ENCODE measurements at places on chromosomes 7 and 10. TPM values are rescaled to one million over a fixed set of nuclear protein-coding genes. Genes with fewer than 3 reads are reported as not detected.

The WNT2 gene
- not detected for total RNA-seq

The C7orf57 gene
- total RNA-seq, result 0.82 TPM

The NPC1L1 gene
- 0.10 TPM for total RNA-seq

The MMP21 gene
- 0.30 TPM for total RNA-seq

The SLC39A12 gene
- total RNA-seq, result not detected

The PLAC9 gene
- total RNA-seq, result not detected

The TMEM225B gene
- 1.0 TPM for total RNA-seq

The HOXA5 gene
- 0.18 TPM for total RNA-seq

The CYP51A1 gene
- 18.5 TPM for total RNA-seq

The VIPR2 gene
- not detected for total RNA-seq

The SPDYE9 gene
- not detected for total RNA-seq

The H2BK1 gene
- total RNA-seq, result 3.1 TPM

- DNase-seq, result no peak
Measured at GRCh38 chr10:44245601-44245938, 139.3 kb downstream of the CXCL12 start.

- DNase-seq, result no peak
Measured at GRCh38 chr10:113433711-113434110, 119.1 kb upstream of the HABP2 start.

- DNase-seq, result no peak
Measured at GRCh38 chr7:2106924-2107323, 125.8 kb downstream of the MAD1L1 start.

GRCh38 chr10:116752969-116753665 lies 10.8 kb upstream of the HSPA12A start:
- no peak for DNase-seq

- no peak for DNase-seq
Measured at GRCh38 chr10:77457721-77458120, 179.9 kb downstream of the KCNMA1 start.

DNA sequence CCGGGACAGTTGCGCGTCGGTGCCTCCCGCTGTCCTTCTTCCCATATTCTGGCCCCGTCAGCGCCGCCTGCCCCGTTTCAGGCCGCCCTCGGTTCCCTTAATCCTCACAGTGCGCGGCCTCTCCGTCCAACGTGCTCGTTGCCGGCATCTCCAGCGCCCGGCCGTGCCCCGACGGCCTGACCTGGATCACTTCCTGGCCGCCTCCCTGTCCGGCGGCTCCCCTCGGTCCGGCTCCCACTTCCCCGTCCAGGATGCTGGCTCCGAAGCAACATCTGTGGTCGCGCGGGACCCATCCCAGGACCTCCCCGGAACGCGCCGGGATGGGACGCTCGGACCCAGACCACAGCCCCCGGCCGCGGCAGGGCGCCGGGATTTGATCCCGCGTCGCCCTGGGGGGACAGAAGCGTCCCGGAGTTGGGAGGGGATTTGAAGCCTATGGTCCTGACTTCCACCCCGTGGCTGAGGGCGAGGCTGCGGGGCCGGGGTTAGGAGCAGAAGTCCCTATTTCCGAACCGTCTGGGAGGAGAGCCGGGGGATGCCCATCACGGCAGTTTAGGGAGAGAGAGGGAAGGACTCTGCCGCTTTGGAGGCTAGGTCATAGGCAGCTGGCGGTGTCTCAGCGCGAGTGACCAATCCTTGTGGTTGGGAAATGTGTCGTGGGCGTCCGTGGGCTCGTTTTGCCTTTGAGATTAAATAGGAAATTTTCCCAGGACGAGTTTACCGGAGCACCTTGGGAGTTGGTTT lies 53.8 kb downstream of the KCTD7 start:
- DNase-seq, result no peak

DNA sequence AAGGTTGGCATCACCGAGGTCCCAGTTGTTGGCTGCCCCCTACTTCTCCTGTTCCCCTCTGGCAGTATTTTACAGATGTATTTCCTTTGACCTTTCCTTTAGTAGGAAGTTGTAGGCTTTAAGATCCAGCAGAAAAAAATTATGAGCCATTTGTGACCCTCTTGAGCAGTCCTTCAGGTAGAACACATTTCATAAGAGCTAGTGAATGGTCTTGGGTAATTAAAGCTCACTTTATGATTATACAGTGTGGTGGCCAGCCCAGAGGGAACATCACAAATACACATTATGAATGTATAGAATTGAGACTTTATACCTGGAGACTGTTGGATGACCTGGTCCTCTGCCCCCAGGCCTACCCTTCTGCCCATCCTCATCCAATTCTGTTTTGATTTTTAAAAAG lies 57.0 kb downstream of the KAT6B start:
- no peak for DNase-seq

GRCh38 chr7:15820319-15820718 lies 133.8 kb upstream of the MEOX2 start:
- no peak for DNase-seq

DNA sequence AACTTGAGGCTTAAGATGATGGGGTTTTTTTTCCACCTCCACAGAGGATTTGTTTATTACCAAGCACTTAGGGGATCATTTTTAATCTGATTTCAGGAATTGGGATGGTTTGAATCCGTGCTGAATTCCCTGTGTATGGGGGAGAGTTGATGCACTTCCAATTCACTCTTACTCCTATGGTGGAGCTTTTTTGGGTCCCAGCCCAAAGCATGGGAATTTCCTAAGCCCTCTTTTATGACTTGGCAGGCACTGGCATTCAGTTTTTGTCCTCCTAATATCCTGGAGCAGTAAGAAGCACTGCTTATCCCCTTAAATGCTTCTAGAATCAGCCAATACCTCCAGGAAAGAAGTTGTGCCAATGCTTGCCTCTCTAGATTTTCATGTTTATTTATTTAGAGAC lies 78.7 kb downstream of the HYCC1 start:
- no peak for DNase-seq

GRCh38 chr7:70416986-70417655 lies 714.8 kb upstream of the GALNT17 start:
- DNase-seq, result no peak

DNA sequence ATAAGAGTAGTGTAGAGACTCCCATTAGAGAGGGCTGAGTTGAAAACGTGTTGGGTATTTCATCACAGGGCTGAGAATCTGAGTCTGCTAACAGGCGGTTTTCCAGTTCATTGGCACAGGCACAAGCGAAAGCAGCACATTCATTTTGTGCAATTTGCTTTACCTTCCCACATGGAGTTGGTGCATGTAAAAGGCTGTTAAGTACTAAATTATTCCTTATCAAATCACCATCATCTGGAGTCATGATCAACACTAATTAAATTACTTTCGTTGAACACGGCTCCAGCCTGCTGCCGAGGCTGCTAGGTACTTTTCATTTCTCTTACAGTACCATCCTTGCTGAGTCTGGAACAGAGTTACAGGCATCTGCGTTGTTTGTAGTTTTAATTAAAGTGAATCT lies 43.8 kb downstream of the ETV1 start:
- DNase-seq, result no peak

GRCh38 chr10:121590772-121591171 lies 7.5 kb downstream of the FGFR2 start:
- DNase-seq, result no peak

DNA sequence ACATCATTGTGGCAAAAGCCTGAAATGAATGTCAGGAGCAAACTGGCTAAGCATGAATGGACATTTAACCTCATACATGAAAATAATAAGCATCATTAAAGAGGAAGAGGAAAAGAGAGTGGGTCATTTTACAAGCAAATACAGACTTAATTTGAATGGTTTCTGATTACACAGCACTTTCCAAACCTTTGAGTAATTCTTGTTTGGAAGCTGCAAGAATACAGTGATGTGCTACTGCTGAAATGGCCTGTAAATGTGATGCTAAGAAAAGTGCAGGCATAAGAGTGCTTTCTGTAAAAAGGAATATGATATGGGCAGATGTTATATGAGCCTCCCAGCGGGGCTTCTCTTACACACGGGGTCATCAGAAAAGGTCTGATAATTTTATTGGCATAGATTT lies 30.2 kb downstream of the TAS2R16 start:
- DNase-seq, result no peak

- no peak for DNase-seq
Measured at GRCh38 chr10:102777711-102778453, 34.1 kb downstream of the WBP1L start.

GRCh38 chr10:51706225-51706624 lies 6.8 kb upstream of the CSTF2T start:
- no peak for DNase-seq

GRCh38 chr10:8049865-8050555 lies 4.5 kb upstream of the GATA3 start:
- DNase-seq, result peak; percentile 19

- no peak for DNase-seq
Measured at GRCh38 chr7:43609097-43609496, 26.2 kb downstream of the STK17A start.

DNA sequence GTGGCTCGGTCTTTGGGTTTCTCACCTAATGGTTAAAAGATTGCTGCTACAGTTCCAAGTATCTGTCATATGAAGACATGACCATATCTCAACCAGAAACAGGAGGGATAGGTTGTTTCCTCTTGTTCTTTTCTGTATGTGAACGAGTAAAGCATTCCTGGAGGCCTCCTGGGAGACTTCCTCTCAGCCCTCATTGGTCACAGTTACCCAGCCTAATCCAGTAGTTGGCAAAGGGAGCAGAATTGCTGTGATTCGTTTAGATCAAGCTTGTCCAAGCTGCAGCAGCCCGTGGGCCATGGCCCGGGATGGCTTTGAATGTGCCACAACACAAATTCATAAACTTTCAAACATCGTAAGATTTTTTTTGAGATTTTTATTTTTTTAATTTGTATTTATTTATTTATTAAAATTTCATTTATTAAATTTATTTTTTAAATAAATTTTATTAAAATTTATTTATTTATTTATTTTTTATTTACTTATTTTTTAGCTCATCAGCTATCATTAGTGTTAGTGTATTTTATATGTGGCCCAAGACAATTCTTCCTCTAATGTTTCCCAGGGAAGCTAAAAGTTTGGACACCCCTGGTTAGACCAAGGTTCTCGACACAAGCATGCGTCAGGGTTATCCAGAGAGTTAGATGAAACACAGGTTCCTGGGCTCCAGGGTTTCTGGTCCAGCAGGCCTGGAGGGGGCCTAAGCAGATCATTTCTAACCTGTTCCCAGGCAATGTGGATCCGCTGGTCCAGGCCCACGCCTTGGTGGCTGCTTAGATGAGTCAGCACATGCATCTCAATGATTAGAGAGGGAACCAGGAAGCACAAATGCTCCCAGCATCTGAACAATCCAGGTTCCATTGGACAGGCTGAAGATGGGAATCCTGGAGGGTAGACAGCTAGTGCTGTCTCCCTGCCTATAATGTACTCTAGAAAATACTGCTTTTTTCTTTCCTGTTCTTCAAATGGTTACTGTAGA lies 25.6 kb downstream of the CDC123 start:
- DNase-seq, result no peak

DNA sequence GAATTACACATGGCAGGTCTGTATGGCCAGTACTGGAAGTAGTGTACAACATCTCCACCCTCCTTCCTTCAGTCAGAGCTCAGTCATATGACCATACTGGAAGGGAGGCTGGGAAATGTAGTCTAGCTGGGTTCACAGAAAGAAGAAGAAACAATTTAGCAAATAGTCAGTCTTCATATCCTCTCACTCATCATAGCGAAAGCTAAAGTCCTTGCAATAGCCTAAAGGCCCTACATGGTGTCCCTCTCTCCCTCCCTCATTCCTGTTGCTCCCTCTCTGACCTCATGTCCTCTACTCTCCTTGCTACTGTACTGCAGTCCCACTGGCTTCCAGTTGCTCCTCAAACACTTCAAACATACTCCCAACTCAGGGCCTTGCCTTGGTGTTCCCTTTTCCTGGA lies 4.3 kb upstream of the CALU start:
- no peak for DNase-seq

GRCh38 chr10:10923029-10923651 lies 94.5 kb upstream of the CELF2 start:
- DNase-seq, result no peak

GRCh38 chr10:46284286-46285229 lies 2.2 kb upstream of the ANTXRL start:
- peak; percentile 63 for DNase-seq

- DNase-seq, result no peak
Measured at GRCh38 chr7:81410471-81411117, 359.3 kb downstream of the HGF start.

DNA sequence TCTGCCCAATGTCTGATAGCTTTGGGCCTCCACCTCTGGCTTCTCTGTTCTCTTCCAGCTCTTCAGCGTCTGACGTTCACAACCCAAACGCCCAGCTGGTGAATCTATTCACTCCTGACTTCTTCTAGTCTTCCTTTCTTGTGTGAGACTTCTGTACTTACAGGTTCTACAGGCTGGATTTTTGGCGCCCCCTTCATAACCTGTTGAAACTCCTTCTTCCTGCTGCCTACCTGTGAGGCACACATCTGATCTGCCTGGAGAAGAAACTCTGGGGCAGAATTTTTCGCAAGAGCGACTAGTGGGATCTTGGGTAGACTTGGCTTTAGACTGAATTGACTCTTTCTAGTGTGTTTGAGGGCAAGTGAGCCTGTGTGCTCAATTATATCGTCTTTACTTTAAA lies 249.3 kb downstream of the REEP3 start:
- no peak for DNase-seq

- no peak for DNase-seq
Measured at GRCh38 chr10:47164126-47164799, 135.7 kb upstream of the GDF10 start.

GRCh38 chr7:150631866-150632864 lies at the start of gene GIMAP6:
GIMAP6 (minus strand) TSS chr7:150632385; CDS start chr7:150630142, 2,243 bp downstream.
- DNase-seq, result peak; percentile 29

Measured in T-cell (primary cell).